ENCODE measurements at places on chromosomes 2 and 18.

- no peak for DNase-seq
Measured at GRCh38 chr18:32707586-32707985, 65.2 kb downstream of the KLHL14 start.

DNA sequence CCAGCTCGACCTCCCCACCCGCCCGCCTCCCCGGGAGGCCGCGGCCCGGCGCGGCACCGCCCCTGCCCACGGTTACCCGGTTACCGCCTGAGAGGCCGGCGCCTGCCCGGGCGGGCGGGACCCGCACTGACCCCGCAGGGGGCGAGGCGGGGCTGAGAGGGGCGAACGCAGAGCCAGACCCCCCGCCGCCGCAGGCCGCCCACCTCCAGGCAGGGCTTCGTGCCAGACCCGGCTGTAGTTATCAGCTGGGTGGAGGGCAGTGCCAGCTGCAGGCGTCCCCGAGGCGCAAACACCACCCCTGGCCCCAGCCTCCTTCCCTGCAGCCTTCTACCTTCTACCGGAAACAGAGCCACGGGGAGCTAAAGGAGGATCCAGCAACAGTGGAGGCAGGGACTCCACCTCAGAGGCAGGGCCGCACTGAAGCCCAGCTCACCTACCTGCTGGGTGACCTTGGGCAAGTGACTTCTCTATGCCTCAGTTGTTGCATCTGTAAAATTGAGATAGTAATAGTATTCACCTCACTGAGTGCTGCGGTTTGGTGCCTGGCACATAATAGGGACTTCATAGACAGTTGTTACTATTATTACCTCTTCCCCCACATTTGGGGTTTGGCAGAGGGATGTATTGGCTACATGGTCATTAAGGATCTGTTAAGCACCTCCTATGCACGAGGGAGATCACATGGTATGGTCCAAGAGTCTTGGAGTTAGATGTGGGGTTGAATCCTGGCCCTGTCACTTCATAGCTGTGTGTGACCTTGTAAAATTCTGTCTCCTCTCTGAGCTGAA, 231.6 kb upstream of the SMAD2 start:
- no peak for DNase-seq

GRCh38 chr2:148455791-148456190, 188.8 kb upstream of the EPC2 start:
- no peak for DNase-seq

GRCh38 chr2:220120041-220120440, 492.6 kb downstream of the SLC4A3 start:
- DNase-seq: no peak

DNA sequence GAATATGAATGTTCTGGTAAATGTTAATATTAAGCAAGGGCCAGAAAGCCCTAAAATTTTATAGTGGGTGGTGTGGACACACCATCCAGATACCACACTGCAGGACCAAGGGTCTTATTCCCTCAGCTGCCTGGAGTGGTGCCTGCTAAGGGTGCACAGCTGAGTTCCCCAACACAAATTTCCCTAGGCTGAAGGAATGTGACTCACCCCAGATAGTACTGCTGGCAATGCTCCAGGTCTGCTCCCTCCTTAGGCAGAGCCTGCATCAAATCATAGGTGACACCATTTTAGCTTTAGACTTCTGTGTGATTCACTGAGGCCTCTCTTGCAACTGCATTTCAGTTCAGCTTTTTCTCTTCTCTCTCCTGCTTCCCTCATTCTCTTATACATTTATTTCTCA, 321.1 kb downstream of the SATB2 start:
- no peak for DNase-seq

- DNase-seq: no peak
Measured at GRCh38 chr2:137912371-137912770, 51.9 kb upstream of the HNMT start.

DNA sequence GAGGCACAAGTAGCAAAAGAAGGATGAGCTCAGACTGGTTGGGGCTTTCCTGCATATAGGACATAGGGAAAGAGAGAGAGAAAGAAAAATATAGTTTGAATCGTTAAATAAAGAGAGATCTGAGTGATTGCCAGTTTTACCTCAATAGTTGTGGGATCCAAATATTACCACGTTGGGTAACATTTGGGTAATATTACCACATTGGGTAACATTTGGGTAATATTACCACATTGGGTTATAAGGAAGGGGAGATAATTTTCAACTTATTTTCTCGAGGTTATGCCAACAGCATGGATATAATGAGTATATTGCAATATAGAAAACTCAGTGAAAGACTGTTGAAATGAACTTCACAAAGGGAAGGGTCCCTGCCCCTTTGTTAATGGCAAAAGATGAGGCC, 20.7 kb downstream of the SP140 start:
- DNase-seq: no peak

- no peak for DNase-seq
Measured at GRCh38 chr2:24816884-24817283, 23.7 kb downstream of the CENPO start.

DNA sequence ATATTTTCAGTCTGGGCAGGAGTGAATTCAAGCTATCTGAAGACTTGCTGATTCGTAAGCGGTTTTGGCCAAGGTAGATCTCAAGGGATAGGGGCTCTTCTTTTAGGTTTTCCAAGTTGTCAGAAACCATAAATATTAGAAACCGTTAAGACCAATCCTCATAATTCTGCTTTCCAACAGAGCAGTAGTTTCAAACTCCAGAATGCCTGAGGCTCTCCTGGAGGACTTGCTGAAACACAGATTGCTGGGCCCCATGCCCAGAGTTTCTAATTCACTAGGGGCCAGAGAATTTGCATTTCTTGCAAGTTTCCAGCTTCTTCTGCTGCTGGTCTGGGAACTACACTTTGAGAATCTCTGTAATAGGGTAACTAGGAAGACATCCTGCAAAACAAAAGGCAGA, 1855.7 kb upstream of the CELF4 start:
- no peak for DNase-seq

- DNase-seq: no peak
Measured at GRCh38 chr2:199484927-199485326, 27.2 kb upstream of the SATB2 start.

- DNase-seq: no peak
Measured at GRCh38 chr2:74164761-74165160, 13.9 kb downstream of the MOB1A start.

DNA sequence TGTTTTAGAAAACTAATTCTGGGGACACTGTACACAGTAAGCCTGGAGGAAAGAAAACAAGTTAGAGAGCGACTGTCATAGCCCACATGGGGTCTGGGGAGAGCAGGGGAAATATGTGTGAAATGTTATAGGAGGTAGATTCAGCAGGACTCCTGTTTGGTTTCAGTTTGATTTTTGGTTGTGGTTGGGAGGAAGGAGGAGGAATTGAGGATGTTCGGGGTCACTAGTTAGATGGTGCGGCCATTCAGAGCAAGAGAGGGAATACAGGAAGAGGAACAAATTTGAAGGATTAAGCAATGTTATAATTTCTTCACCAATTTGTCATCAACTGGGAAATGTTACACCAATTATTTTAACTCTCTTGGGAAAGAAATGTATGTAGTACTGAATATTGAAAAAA, 25.1 kb downstream of the TTC39C start:
- no peak for DNase-seq

DNA sequence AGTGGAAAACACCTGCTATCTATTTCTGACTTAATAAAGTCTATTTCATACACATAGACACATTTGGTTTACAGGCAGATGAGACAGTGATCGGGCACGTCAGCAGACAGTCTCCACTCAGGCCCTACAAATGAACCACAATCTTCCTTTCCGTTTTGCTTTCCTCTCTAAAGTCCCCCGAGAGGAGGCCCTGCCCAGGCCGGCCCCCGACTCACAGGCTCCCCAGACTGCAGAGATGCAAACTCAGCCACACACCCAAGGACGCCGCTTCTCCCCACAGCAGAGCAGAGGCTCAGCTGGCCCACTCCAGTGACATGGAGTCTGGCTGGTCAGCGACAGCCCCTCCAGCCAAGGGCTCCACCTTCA, 9.3 kb upstream of the MTERF4 start:
- DNase-seq: no peak

DNA sequence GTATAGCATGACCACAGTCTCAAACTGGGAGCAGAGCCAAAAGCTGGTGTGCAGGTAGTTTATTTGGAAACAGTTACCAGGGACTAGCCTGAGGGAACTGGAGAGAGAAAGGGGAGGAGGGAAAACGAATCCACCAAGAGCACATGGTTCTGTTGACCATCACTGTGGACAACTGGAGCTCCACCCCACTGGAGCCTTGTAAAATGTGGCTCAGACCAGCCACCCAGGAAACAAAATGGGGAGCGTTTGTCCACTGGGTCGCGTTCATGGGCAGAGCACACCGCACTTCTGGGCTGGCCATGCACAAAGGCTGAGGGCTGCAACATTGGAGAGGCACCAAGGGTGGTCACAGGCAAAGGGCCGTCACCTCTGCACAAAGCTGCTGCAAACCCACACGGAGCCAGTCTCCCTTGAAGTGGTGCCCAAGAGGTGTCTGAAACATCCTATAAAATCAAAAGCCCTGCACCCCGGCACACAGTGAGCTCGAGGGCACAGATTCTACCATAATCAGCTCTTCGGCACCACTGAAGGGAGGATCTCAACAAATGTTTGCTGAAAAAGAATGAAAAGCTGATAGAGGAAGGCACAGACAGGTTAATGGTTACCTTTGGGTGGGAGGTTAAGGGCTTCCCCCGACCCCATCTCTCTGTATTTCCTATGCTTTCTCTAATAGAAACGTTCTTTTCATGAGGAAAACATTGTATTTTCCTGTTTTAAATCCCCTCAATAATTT, 192.9 kb downstream of the INHBB start:
- DNase-seq: no peak

DNA sequence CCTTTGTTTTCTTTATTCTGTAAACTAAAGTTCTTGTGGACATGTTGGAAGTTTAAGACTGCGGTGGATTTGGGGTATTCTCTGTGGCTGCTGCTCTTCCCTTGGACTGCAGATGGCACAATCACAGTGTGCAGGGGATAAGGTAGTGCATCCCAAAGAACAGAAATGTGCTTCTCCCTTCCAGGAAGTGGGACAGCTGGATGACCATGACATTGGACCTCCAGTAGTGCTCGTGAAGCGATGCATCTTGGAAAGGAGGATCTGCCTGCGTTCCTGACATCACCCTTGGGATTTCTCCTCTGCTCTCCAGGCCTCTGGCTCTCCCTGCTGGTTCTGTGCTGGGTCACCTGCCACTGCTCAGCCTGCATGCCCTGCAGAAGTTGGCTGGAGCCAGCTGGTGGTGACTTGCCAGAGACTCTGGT, 109.9 kb downstream of the SLC4A3 start:
- no peak for DNase-seq

DNA sequence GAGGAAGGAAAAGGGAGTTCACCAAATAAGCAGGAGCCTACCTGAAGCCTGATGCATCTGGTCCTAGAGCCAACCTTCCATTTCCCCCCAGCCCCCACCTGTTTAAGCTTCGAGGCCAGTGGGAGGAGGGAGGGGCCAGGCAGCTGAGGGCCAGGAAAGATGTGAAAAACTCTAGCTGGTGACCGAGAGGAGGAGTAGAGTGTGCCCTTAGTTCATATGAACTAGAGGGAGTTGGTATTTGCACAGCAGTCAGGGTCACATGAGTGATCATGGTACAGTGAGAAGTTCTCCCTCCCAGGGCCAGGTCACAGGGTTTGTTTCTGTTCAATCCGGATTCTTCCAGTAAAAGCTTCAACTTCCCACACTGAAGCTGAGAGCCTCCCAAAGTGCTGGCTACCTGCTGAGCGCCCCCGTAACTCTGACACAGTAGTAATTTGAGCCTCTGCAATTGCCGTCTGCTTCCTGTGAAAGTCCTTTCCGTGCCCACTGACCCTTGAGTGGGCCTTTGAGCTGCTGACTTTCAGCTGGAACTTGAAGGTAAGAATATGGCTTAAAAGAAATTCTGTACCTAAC, at the start of gene SULT1C2:
SULT1C2 (plus strand) TSS at position 362 of the 573 bp plus-strand sequence. CDS start 4,773 bp downstream, outside the sequence.
- DNase-seq: peak; percentile 31

- DNase-seq: no peak
Measured at GRCh38 chr2:158903711-158904405, 64.6 kb upstream of the TANC1 start.

GRCh38 chr2:23698721-23699579, 228.0 kb downstream of the ATAD2B start:
- DNase-seq: no peak

DNA sequence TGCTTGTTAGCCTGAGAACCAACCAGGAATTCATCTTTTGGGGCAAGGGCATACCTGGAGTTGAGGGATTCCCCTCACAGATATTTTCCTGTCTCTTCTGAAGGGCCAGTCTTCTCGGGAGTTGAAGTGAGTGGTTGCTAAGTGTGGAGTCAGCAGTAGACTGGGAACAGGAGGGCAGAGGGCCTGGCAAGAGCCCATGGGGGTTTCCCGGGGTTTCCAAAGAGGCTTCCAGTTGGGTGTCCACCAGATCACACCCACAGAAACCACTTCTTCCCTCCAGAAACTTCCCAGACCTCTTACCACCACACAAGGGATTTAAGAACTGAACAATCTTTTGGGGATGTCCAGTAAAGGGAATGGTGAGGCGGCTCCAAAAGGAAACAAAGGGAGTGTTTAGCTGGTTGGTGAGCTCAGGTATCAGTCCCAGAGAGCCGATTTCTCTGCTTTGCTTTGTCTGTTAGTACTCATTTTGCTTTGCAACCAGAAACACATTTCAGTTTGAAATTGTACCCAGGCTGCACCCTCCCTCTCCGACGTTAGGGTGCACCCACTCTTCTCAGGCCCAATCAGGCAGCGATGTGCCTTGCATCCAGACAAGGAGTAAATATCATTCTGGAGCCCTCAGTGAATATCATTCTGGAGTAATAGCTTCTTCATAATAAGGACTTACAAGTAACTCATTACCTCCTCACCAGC, 47.5 kb upstream of the SPATS2L start:
- DNase-seq: no peak

GRCh38 chr2:33067598-33067997, 120.8 kb downstream of the LTBP1 start:
- no peak for DNase-seq

DNA sequence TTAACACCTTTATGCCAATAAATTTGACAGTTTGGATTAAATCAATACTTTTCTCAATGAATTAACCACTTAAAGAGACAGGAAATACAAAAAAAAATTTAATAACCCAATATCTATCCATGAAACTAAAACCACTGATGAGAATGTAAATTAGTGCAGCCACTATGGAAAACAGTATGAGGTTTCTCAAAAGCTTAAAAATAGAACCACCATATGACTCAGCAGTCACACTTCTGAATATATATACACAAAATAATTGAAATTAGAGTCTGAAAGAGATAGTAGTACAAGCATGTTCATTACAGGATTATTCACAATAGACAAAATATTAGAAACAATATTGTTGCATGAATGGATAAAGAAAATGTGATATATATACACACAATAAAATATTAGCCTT, 382.1 kb upstream of the SETBP1 start:
- DNase-seq: no peak
